ENCODE measurements at places on chromosomes 1 and 21. TPM values are rescaled to one million over a fixed set of nuclear protein-coding genes. Genes with fewer than 3 reads are reported as not detected.

DNA sequence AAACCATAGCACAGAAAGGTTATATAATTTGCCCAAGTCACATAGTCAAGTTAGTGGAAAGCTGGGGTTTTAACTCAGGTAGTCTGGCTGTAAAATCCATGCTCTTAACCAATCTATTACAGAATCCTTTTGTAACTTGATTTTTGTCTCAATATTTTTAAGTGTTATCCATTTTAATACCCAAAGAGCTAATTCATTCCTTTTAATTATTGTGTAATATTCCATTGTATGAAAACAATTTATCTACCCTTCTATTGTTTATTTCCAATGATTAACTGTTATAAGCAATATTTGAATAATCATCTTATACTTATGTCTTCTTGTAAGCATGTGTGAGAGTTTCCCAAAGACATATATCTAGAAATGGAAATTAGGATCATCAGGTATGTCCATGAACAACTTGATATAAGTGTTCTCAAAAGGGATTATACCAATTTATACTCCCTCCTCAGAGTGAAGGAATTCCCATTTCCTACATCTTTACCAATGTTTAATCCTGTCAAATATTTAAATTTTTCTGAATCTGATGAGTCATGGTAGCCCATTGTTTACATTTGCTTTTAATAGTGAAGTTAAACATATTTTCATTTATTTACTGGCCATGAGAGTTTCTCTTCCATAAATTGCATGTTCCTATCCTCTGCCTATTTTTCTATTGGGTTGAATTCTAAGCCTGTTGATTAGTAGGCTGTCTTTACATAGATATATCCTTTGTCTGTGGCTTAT lies 13.9 kb downstream of the TEX50 start:
- no peak for DNase-seq
- H3K27me3 ChIP-seq: no peaks in the 10 kb centered on the region
- H3K4me3 ChIP-seq: no peak overlapping the region
- H3K36me3 ChIP-seq: no peaks in the 10 kb centered on the region

DNA sequence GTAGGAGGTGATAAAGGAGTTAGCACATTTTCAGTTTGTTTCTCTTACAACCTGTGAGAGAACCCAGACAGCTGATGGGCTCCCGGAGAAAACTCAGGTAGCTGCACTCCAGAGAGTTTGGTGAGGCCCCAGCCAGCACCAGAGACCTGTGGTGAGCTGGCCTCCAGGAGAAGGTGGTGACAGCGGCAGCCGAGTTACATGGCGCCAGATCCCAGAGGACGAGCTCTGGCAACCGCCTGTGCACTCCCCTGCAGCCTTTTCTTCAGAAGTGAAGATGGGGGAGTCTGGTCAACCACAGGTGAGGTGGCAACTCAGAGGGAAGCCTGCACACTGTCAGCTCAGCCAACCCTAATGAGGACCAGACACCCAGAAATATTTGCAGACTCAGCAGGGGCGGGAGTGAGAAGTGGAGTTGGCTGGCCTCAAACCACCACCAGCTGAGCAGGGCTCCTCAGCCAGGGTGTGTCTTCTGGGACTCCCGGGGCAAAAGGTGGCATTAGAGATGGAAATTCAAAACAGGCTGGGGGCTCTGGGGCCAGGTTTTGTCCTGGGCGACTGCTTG lies 209.7 kb downstream of the SETD4 start:
- no peak overlapping the region for H3K4me3 ChIP-seq
- H3K27ac ChIP-seq: no peak overlapping the region
- no peaks in the 10 kb centered on the region for H3K4me1 ChIP-seq

- no peak for DNase-seq
- no peaks in the 10 kb centered on the region for H3K36me3 ChIP-seq
- peaks cover 11% of the 10 kb centered on the region for H3K4me1 ChIP-seq
- H3K27ac ChIP-seq: no peak overlapping the region
- H3K4me3 ChIP-seq: no peak overlapping the region
Measured at GRCh38 chr1:41800311-41800829, 118.4 kb downstream of the HIVEP3 start.

GRCh38 chr1:29868096-29868495 lies 631.8 kb downstream of the PTPRU start:
- H3K27ac ChIP-seq: no peak overlapping the region
- no peak for DNase-seq
- no peaks in the 10 kb centered on the region for H3K4me1 ChIP-seq
- H3K27me3 ChIP-seq: peaks cover 3% of the 10 kb centered on the region
- H3K36me3 ChIP-seq: no peaks in the 10 kb centered on the region

- DNase-seq: no peak
- no peak overlapping the region for H3K4me3 ChIP-seq
- H3K36me3 ChIP-seq: no peaks in the 10 kb centered on the region
Measured at GRCh38 chr1:157087030-157087429, 12.6 kb downstream of the ETV3L start.

GRCh38 chr1:169683661-169684060 lies 27.8 kb downstream of the SELL start:
- H3K27ac ChIP-seq: no peak overlapping the region
- H3K4me3 ChIP-seq: no peak overlapping the region
- DNase-seq: no peak
- H3K36me3 ChIP-seq: no peaks in the 10 kb centered on the region

DNA sequence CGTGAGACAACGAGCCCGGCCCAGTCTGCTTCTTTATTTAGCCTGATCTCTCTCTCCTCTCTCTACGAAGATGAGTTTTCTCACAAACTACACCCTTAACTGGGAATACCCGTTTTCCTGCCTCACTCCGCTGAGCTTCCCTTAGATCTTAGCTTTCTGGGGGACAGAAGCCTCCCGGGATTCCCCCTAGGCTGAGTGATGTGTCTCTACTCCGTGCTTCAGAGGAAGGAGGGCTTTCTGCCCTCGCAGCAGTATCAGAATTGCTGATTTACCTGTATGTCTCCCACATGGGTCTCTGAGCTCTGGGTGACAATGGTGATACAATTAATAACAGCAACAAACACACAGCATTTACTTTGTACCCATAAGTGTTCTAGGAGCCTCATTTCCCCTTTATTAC lies 1.0 kb downstream of the ZBTB17 start:
- DNase-seq: no peak
- H3K36me3 ChIP-seq: peaks cover 10% of the 10 kb centered on the region
- no peak overlapping the region for H3K4me3 ChIP-seq
- no peaks in the 10 kb centered on the region for H3K27me3 ChIP-seq

DNA sequence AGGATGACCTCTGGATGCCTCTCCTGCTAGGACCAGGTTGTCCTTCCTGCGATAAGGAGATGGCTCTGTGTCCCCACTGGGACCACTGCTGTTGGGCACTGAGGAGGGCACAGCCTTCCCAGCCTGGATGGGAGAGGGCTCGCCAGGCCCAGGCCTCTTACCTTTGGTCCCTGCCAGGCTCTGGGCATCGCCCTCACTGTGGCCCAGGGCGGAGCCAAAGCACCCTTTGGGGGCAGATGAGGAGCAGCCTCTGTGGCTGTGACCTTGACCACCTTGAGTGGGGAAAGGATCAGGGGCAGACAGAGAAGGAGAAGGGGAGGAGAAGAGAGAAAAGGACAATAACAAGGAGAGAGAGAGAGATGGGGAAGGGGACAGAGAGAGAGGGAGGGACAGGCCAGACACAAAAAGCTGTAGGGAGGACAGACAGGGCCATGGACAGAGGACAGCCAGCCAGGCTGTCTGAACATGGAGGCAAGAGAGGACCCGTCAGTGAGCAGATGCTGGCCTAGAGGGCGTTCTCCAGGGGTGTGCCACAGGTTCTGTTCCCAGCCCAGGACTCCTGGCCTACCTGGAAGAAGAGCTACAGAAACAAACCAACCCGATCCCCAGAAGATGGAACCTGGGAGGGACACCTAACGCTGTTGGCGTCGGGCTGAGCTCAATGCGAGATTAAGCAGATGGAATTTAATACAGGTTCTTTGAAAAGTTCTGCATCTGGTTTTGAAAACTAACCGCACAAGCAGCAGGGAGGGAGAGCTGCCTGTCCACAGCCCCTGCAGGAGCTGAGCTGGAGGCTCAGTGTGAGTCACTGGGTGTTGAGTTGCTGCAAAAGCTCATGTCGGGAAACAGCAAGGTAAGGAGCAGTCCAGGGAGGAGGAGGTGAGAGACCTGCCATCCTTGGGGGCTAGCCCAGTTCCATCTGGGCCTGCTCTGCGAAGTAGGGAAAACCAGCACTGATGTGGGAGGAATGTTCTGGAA lies 262.1 kb downstream of the PTPRU start:
- H3K27me3 ChIP-seq: no peaks in the 10 kb centered on the region
- no peak overlapping the region for H3K27ac ChIP-seq
- H3K4me3 ChIP-seq: no peak overlapping the region
- H3K36me3 ChIP-seq: no peaks in the 10 kb centered on the region
- DNase-seq: no peak

DNA sequence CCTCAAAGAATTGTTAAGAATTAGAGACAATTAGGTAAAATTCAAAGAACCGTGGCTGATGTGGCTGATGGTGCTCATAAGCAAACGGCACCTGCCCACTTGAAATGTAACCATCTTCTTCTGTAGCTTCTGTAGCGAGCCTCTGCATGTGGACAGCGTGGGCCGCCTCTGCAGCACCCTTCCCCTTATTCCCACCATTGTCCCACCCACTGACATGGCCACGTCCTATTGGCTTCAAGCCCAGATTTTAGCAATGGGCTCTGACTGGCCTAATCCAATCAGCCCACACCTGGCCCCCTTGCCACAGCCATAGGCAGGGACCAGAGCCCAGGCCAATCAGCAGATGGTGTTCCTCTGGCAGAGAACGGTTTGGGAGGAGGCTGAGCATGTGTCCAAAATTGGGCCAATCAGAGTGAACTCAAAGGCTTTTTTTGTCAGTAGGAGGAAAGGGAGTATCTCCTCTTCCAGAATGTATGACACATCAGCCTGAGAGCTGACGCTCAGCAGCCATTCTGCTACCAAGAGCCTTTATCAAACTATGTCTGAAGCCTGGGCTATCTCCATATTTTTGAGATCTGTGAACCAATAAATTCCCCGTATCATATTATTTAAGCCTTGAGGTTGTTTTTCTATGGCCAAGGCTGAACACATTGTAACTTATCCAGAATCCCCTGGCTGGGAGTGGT lies 518.5 kb downstream of the SMYD3 start:
- no peak for DNase-seq
- H3K4me1 ChIP-seq: no peaks in the 10 kb centered on the region
- no peak overlapping the region for H3K4me3 ChIP-seq
- no peaks in the 10 kb centered on the region for H3K27me3 ChIP-seq

- H3K27me3 ChIP-seq: no peaks in the 10 kb centered on the region
- peak overlapping the region; percentile 79 for H3K27ac ChIP-seq
- DNase-seq: peak; percentile 66
- peaks cover 20% of the 10 kb centered on the region for H3K36me3 ChIP-seq
- peaks cover 35% of the 10 kb centered on the region for H3K4me1 ChIP-seq
Measured at GRCh38 chr1:113976609-113977278, 2.5 kb upstream of the OLFML3 start.

DNA sequence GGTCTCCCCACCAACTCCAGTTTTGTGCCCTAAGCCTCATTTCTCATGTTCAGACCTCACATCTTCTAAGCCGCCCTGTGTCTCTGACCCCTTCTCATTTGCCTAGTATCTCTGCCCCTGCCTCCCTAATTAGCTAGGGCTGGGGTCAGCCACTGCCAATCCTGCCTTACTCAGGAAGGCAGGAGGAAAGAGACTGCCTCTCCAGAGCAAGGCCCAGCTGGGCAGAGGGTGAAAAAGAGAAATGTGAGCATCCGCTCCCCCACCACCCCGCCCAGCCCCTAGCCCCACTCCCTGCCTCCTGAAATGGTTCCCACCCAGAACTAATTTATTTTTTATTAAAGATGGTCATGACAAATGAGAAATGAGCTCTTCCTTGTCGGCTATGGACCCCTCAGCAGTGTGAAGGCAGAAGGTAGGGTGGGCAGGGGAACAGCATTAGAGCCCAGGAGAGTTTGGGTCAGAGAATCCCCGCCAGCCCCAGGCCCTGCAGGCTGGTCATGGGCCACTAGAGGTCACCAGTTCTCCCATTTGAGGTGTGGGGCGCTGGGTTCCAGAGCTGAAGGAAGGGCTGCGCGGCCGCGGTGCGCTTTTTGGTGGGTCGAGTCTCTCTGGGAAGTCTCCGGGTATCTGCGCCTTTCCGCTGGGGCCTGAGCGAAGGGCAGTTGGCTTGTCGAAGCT lies 11.5 kb downstream of the ADAMTSL4 start:
- H3K27ac ChIP-seq: peak overlapping the region; percentile 99
- DNase-seq: peak; percentile 90
- H3K4me3 ChIP-seq: peak overlapping the region; percentile 15
- no peaks in the 10 kb centered on the region for H3K36me3 ChIP-seq
- peaks cover 60% of the 10 kb centered on the region for H3K4me1 ChIP-seq

- H3K4me1 ChIP-seq: peaks cover 65% of the 10 kb centered on the region
- DNase-seq: no peak
- H3K27ac ChIP-seq: peak overlapping the region; percentile 65
Measured at GRCh38 chr1:223831755-223832636, 13.8 kb downstream of the TP53BP2 start.

- no peak overlapping the region for H3K4me3 ChIP-seq
- no peaks in the 10 kb centered on the region for H3K27me3 ChIP-seq
- no peak overlapping the region for H3K27ac ChIP-seq
- DNase-seq: no peak
- no peaks in the 10 kb centered on the region for H3K36me3 ChIP-seq
Measured at GRCh38 chr1:98523256-98523655, 138.3 kb upstream of the SNX7 start.

DNA sequence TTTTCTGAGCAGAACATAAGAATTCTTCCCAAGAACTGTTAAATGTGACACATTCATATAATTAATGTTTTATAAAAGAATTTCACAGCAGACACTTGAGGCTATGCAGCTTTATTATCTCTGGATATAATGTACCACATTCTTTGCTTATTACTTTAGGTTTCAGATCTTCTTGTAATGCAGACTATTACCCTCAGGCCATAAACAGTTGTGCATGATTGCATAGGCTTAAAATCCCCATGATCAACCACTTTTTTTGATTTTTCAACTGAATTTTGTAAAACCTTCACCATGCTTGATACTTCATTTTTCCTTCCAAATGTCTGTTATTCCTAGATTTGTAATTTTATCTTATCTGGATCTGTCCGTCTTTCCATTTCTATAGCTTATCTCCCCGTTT lies 1355.7 kb downstream of the BRINP3 start:
- no peaks in the 10 kb centered on the region for H3K36me3 ChIP-seq
- DNase-seq: no peak
- no peak overlapping the region for H3K4me3 ChIP-seq
- H3K4me1 ChIP-seq: no peaks in the 10 kb centered on the region
- H3K27me3 ChIP-seq: no peaks in the 10 kb centered on the region
- no peak overlapping the region for H3K27ac ChIP-seq

GRCh38 chr1:242133796-242134195 lies 134.9 kb upstream of the MAP1LC3C start:
- H3K27ac ChIP-seq: no peak overlapping the region
- H3K4me3 ChIP-seq: no peak overlapping the region
- no peaks in the 10 kb centered on the region for H3K36me3 ChIP-seq
- no peaks in the 10 kb centered on the region for H3K4me1 ChIP-seq
- H3K27me3 ChIP-seq: no peaks in the 10 kb centered on the region

Gene NR5A2
- total RNA-seq: 8.2 TPM

Gene TNFSF4
- 0.33 TPM for total RNA-seq

Gene CD55
- 33.5 TPM for total RNA-seq

Gene KLHL17
- total RNA-seq: 3.4 TPM

Gene DMRTA2
- total RNA-seq: not detected

Gene SPRR2G
- not detected for total RNA-seq

Gene IGSF9
- total RNA-seq: 1.2 TPM

Gene SCAMP3
- total RNA-seq: 64.8 TPM

Gene SPATC1L
- total RNA-seq: 9.0 TPM

Gene ESPN
- 0.67 TPM for total RNA-seq

Gene EXTL1
- total RNA-seq: 1.2 TPM

Gene ETV3L
- not detected for total RNA-seq

Gene ORC1
- 1.1 TPM for total RNA-seq

Data from thyroid gland (tissue), 4 donors.